ENCODE measurements at places on chromosomes 3 and 15. TPM values are rescaled to one million over a fixed set of nuclear protein-coding genes. Genes with fewer than 3 reads are reported as not detected.

Gene LRRC2
- total RNA-seq = 0.17 TPM

Gene SUSD5
- 0.33 TPM for total RNA-seq

Gene CLDN16
- total RNA-seq = not detected

Gene NTRK3
- not detected for total RNA-seq

Gene A4GNT
- total RNA-seq = not detected

Measured in dermis lymphatic vessel endothelial cell (primary cell).